RWPE1 (cell line): ENCODE measurements at places on chromosomes 7 and 10.
A peak's percentile ranks its signal among the peaks of the same experiment; 100 is the strongest.

GRCh38 chr10:126160571-126160970 lies 227.7 kb downstream of the ADAM12 start:
- DNase-seq: no peak

DNA sequence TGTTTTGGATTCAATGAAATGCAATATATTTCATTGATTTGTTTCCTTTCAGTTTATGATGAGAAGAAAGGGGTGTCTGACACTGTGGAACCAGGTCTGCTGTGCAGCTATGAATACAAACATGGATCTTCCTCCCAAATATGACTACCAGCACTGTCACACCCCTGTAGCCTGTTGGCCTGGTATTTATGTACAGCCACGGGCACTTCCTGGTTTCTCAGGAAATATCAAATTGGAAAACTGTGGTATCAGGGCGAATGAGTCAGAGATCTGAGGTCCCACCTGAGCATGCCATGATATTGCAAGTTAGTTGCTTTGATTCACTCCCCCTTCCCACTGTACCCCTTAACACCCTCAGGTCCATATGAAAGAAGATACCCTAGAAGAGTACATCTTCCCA lies 87.8 kb downstream of the DNMBP start:
- DNase-seq: peak; percentile 87

- no peak for DNase-seq
These were observed 106.2 kb downstream of the TWIST1 start for GRCh38 chr7:19011212-19011611.

DNA sequence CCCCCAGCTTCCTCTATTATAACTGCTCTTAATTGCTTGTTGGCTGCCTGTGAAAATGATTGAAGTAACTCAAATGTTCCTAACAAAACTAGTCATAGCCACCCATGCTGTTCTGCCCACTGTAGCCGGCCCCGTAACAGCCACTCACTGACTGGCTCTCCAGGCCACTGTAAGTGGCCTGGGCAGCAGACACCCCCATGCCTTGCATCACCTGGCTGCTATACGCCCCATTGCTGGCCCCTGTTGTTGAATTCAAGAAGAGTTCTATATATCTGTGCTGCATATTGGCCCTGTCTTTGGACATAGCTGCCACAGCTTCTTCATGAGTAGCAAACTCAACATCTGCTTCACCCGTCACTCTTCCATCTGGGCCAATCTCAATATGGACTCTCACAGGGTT lies 15.1 kb downstream of the FXYD4 start:
- no peak for DNase-seq

DNA sequence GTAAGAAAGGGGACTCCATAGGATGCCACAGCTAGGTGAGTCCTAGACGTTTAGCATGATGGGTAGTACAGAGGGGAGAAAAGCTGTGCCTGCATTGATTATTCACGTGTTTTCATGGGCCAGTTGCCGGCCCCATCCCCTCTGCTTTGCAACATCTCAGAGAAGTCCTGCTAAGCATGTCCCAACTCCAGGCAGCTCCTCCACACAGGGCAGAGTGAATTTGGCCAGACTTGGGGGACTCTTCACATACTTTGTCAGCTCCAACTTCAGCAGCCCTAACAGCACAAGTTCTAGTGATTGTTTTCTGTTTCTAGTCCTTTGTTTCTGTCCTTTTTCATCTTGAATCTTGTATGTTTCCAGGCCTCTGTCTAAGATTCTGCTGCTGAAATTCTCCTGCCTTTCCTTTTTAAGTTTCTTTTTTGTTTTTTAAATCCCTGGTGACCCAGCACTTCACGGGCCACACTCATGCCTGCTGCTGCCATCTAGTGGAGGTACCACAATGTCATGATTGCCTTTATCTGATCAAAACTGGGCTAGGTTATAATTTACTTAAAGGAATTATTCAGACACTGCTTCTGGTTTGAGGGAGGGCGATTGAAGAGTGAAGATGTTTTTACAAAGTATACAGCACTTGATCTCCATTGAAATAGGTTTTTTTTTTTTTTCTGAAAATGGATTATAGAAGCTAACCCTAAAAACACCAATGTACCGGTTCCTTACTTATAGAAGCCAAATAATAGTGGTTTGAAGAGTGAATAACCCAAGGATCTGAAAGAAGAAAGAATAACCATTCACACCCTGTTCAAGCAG lies 276.9 kb downstream of the CSTF2T start:
- peak; percentile 53 for DNase-seq

DNA sequence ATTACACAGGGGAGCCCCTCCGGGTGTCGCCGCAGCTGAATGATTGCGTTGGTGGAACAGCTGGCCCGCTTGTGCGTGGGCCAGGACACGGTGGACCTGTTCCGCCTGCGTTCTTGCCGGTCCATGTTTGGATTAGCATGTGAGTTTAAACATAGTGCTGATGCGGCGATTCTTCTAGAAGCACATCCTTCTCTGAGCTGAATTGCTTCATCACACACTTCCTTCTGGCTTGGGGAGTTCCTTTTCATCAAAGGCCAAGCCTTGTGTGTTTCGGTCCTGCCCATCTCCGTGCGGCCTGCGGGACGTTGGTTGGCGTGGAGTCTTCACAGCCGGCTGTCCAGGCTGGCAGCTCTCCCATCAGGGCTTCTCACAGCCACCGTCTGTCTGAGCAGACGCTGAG lies 45.5 kb upstream of the SLC29A4 start:
- DNase-seq: no peak

DNA sequence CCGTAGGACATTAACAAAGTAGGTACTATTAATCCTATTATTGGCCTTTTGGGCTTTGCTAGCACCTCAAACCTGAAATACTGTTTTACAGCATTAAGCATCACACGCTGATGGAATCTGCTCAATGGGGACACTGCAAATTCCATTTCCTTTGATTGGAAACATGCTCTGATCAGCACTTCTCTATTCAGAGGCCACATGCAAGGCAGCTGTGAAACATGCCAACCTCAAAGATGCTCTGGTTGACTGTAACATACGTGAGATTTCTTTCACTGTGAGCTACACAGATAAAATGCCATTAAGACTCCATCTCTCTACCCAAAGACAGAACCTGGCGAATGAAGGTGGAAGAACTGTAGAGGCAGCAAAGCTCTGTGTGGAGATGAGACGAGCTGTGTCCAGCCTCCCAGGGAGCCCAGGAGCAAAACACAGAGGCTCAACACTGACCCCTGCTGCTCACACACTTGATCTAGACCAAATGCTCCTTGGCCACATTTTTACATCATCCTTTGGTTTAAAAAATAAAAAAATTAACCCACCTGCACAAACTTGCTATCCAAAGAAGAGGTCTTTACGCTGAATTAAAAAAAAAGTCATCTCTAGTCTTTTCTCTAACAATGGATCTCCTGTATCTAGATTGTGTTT lies 8.0 kb downstream of the RSU1 start:
- DNase-seq: no peak

GRCh38 chr7:139846297-139846696 lies 17.2 kb downstream of the TBXAS1 start:
- DNase-seq: no peak

GRCh38 chr7:152677808-152678670 lies 2.1 kb upstream of the XRCC2 start:
- no peak for DNase-seq

DNA sequence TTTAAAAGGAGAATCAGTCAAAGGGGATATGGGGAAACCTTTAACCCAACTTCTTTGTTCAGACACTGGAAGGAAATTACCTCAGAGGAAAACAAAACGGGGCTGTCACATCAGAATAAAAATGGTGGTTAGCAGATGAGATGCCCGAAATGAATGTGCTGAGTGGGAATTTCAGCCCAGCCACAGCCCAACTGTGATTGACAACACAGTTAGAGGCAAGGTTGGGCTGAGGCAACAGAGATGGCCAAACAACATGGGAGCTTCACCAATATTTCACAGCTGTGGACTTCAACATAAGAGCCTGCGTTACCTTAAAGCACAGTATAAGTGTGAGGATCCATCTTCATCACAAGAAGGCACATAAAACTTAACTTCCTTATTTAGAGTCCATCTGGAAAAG lies 133.5 kb upstream of the PTPRZ1 start:
- DNase-seq: no peak
